ENCODE measurements at places on chromosomes 13 and 19.

DNA sequence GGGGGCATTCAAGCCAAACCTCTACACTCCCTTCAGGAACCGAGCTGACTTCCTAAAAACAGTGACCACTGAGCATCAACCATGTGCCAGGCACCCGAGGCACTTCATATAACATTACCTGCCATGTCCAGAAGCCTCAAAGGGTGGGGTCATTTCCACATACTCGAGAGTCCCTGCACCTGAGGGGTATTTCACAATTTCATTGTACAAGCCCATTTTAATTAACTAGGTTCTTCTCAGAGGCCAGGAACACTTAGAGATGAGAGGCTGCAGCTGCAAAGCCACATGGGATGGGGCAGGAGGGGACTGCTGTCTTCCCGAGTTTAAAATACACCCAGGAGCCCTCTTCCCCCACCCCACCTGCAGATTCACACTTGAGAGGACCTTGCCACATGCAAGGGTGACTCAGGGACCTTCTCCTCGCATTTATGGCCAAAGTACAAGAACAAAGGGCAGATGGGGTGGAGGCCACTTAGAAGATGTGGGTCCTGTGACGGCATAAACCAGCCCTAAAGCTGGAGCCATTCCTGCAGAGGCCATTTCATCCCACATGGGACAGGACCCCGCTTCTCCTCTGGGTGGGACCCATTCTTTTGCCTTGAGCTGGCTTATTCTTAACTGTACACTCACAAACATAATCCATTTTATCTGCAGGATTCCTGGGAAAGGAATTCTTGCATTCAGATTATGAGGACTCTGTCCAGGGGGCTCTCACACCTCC is 43.9 kb downstream of the RAB20 start:
- DNase-seq: no peak

DNA sequence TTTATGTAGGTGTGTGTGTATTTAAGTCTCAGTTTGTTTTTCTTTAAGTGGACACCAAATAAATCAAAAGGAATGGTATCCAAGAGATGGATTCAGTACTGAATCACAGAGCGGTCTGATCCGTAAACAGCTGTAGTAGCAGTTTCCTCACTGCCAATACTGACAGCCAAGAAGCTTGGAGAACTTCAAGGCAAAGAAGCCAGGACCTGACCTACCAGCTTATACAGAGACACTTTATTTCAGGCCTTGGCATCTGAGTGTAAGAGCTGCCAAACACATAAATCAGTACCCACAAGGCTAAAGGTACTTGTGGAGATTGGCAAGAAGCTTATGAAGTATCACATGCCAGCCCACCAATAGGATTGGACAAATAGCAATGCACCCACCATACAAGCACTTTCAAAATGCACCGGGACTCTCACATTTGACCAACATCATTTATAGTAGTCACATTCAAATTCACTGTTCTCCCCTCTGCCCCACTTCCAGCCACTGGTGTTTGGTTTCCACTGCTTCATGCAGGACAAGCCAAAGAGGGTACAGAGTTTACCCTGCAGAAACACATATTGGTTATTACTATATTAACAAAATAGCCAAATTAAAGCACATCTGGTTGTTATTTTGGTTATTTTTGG is 357.9 kb downstream of the KLF12 start:
- no peak for DNase-seq

DNA sequence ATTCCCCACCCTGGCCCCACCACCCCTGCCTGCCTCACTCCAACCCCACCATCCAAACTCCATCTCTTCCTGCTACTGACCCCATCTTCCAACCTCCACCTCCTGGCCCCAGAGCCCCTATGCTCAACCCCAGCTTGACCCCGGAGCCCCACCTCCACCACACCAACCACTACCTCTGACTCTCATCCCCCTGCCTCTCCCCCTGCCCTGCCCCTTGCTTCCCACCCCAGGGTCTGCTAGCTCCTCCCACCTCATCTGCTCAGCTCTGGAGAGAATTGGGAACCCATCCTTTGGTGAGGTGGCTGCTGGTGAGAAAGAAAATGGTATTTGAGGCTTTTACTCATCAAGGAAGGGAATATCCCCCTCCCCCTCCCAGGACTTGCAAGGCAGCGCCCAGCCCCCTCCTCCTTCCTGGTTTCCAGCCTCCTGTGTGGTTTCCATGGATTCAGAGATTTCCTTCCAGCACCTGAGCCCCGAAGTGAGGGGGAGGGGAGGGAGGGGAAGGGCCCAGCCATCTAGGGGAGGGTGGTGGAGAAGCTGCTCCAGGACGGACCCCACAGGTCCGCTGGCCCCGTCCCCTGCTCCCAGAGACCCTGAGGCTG is 11.4 kb upstream of the PEPD start:
- no peak for DNase-seq

DNA sequence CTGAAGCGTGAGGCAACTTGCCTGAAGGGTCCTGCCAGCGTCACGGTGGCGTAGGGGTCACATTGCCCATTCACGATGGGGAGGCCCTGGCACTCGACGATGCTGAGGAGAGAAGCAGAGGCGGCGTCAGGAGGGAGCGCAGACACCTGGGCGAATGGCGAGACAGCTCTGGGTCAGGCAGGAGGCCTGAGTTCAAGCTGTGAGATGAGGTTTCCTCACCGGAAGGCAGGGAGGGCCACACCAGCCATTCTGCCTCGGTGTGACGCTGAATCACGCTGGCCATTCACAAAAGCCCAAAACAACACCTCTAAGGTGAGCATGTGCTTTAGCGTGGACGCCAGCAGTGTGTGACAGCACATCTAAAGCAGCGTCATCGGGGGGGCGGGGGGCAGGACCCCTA is 54.0 kb upstream of the C13orf46 start:
- DNase-seq: no peak

GRCh38 chr13:113367020-113367560 is 3.2 kb upstream of the GRTP1 start:
- DNase-seq: no peak

DNA sequence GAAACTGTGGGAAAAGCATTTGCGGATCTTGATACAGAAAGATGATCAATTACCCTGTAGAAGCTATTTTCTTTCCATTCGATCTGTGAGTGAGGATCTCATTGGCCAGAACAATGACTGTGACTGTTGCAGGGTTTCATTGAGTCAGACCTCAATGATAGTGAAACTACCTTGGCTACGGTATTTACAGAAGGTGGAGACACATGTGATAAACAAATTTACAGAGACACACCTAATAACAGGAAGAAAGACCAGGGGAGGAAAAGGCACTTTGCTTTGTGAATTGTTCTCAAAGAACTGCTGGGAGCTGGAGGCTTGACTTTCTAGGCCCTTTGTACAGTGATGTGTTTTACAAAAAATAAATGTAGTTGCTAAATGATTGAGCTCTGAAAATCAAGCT is 19.9 kb upstream of the ARGLU1 start:
- DNase-seq: no peak

GRCh38 chr19:48113190-48113917 is 2.7 kb upstream of the PLA2G4C start:
- no peak for DNase-seq

GRCh38 chr19:791007-791566 is 6.2 kb upstream of the PTBP1 start:
- DNase-seq: no peak

DNA sequence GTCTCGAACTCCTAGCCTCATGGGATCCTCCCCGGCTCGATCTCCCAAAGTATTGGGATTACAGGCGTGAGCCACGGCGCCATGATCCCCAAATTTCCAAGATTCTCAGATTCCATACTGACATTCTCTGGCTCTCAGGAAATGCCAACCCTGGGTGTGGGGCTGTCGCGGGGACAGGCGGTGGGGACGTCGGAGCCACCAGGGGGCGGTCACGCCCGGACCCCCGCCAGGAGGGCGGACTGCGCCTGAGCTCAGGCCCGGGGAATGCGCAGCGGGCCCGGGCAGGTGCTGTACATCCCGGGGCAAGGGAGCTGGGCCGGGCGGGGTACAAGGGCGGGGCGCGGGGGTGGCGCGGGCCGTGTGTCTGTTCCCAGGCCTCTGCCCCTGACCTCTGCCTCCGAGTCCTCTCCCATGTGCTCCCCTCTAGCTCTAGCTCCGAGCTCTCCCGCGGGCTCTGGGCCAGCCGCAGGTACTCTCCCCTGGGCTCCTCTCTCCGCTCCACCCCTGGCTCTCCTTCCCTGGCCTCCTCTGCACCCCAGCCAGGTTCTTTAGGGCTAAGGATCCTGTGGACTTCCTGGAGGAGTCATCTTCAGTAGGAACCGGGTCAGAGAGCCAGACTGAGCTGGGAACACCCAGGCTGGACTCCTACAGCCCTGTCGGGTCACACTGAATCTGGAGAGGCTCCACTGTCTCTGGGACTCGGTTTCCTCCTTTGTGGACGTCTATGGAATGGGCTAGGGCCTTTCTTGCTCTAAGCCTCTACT is 2.4 kb downstream of the PPP1R13L start:
- no peak for DNase-seq

DNA sequence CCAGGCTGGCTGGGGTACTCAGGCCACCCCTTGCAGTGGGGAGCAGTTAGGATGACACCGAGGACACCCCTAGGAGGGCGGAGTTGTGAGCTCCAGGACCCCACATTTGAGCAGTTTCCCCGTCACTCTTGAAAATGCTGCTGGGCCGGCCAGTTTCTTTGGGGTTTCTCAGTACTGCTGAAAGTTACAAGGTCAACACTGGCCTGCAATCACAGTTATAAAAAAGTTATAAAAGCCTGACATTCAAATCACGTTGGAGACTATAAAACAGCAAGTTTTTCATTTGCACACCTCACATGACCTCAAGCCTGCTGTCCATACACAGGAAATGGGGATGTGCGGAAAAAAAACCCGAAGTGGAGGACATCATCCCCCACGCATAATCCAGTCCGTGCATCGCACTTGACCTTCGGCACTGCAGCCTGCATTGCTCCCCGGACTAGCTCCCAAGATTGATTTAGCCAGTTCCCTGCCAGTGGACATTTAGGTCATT is 27.0 kb downstream of the DNM2 start:
- DNase-seq: no peak

DNA sequence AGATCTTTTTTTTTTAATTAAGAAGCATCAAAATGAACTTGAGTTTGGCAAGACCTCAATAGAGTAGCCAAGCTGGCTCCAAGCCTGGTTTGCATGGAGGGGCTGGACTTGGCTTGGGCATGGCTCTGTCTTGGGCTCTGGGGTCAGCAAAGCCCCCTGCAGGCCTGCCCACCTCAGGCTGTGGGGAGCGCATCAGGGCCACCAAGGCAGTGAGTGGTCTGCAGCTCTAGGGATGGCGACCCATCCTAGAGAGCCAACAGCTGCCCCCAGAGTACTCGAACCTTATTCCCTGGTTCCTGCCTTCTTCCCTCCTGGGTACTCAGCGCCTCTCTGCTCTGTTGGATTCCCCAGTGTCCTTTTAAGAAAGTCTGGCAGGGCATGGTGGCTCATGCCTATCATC is 5.4 kb upstream of the CHST8 start:
- no peak for DNase-seq

DNA sequence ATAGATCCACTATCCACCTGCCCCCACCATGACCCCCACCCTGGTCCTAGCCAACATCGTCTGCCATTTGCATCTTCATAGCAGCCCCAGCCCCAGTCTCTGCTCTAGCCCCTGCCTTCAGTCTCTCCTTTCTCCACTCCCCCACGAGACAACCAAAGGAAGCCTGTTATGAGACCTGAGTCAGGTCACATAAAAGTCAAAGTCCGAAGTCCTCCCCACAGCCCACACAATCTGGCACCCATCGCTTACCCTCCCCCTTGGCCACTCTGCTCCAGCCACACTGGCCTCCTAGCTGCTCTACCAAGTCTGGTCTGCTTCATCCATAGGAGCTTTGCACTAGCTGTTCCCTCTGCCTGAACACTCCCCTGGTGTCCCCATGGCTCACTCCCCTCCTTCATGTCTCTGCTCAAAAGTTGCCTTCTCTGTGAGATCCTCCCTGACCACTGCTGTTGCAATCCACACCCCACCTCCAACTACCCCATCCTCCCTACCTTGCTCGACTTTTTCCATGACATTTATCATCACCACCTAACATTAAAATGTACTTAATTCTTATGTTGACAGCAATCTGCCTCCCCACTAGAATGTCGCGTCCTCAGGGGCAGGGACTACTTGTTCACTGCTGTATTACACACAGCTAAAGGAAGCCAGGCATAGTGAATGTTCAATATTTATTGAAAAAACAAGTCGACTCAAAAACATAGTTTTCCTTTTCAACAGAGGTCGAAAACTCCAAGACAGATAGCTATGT is 1.2 kb upstream of the PLEKHG2 start:
- no peak for DNase-seq

DNA sequence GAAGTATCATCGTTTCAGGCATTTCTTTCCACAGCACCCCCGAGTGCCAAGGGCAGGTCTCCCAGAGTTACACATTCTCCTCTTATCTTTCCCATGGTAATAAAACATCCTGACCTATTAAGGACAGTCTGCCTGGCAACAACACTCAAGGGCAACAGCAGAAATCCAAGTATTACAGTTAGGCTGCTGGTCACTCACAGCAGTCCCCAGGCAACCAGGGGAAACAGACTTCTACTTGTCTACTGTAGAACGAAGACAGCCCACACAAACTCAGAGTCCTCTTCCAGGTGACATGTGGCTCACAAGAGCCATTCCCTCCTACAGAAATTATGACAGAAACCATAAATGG is 24.3 kb downstream of the RCBTB1 start:
- no peak for DNase-seq

DNA sequence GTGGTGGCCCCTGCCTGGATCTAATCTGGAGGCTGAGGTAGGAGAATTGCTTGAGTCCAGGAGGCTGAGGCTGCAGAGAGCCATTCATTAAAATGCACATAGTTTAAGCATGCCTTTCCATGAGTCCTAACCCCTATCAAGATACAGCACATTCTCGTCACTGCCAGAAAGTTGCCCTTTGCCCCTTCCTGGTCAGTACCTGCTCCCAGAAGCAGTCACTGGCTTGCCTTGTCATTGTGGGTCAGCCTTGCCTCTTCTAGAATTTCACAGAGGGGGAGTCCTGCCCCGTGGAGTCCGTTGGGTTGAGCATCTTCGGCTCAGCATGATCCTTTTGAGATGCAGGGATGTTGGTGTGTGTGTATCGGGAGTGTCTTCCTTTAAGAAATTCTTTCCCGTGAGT is 10.8 kb downstream of the BICRA start:
- no peak for DNase-seq

DNA sequence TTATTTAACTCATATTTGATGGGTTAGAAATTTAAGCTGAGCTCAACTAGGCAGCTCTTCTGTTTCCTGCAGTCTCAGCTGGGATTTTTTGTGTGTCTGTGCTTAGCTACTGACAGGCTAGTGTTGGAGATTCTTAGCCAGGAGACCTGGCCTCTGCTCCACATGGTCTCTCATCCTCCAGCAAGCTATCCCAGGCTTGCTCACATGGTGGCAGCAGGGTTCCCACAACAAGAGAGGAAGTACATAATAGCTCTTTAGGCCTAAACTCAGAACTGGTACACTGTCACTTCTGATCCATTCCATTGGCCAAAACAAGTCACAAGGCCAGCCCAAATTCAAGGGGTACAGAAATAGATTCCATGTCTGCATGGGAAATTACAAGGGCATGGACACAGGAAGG is 406.2 kb downstream of the SUCLA2 start:
- DNase-seq: no peak
